ENCODE measurements at places on chromosomes 1 and 21.

DNA sequence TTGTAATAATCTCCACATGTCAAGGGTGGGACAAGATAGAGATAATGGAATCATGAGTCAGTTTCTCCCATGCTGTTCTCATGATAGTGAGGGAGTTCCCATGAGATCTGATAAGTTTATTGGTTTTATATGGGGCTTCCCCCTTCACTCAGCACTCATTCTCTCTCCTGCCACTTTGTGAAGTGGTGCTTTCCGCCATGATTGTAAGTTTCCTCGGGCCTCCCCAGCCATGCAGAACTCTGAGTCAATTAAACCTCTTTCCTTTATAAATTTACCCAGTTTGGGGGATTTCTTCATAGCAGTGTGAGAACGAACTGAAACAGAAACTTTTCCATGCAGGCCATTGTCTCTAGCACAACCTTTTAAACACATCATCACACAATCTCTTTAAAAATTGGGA, 221.5 kb upstream of the BRINP3 start:
- DNase-seq: no peak

DNA sequence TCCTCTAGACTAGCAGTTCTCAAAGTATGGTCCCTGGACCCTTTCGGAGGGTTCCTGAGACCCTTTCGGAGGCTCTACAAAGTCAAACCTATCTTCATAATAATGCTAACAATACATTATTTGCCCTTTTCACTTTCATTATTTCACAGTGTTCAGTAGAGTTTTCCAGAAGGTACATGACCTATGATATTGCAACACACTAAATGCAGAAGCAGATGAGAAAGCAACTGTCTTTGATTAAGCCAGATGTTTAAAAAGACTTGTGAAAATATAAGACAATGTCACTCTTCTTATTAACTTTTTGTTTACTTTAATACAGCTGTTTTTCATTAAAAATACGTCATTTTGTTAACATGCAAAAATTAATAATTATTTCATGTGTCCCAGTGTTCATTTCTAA, 5.8 kb downstream of the KCNJ10 start:
- no peak for DNase-seq

- DNase-seq: no peak
These were observed 9.7 kb downstream of the FAF1 start for GRCh38 chr1:50950396-50950795.

DNA sequence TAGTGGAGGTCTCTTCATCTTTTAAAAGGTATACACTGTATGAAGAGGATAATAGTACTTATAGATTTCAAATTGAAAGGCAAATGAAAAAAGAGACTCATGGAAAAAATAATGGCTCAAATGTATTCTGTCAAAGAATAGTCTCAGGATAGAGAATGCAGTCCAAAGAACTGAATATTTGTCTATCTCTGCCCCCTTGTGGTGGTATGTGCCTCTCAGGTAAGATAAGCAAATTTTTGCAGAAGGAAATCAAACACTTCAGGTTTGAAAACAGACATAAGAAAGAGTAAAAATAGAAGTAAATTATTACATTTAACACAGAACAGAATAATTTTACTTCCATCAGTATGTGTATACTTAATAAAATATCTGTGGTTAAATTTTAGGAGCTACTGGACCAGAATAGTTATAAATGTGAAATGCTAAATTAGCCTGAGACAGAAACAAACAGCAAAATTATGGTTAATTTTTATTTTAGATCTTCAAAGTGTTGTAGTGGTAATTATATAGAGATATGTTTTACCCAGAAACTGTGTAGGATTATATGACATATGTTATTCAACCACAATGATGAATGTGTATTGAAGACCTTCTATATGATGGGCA, 164.4 kb upstream of the PALMD start:
- no peak for DNase-seq

GRCh38 chr1:202131956-202132821, 9.5 kb downstream of the GPR37L1 start:
- no peak for DNase-seq
